ENCODE measurements at places on chromosomes 3 and 15.

DNA sequence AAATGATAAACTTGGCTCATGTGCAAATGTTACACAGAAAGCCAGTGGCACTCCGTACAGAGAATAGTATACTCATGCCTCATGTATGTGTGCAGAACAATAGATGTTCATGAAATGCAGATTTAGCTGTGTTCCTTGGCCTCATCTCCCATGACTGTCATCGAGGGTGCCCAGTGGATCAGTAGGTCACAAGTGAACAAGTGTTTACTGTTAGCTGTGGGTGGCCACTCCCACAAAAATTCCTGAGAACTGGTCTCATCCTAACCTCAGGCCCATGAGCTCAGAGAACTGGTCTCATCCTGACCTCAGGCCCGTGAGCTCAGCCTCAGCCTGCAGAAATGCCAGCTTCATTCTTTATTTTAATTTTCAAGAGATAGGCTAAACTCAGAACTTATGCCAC, 124.1 kb downstream of the GADL1 start:
- no peak for DNase-seq

GRCh38 chr3:71300951-71301393, 282.6 kb downstream of the FOXP1 start:
- peak; percentile 4 for DNase-seq

- peak; percentile 84 for DNase-seq
Observed at GRCh38 chr3:125119752-125120378, 64.1 kb upstream of the HEG1 start.

DNA sequence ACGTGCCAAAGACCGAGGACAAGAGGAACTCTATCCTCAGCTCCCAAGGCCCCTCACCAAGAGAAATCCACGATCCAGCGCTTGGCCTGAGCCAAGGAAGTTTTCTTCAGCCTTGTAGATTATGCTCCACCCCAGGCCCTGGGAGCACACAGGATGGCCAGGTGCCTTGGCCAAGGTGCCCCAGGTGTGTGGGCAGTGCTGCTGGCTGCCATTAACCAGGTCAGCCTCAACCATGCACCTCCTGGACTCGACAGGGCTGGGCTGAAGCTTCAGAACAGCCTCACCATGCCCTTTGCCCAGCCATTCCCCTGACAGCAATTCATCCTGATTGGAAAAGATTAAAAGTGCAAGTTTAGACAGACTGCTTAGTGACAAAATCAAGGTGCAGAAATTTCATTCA, 10.9 kb upstream of the MESP1 start:
- no peak for DNase-seq

- DNase-seq, result no peak
Observed at GRCh38 chr15:38781196-38781595, 216.6 kb upstream of the RASGRP1 start.

- DNase-seq, result no peak
Observed at GRCh38 chr15:84804005-84804900, 12.9 kb upstream of the ALPK3 start.

GRCh38 chr15:32707436-32707835, 10.4 kb upstream of the GREM1 start:
- no peak for DNase-seq

DNA sequence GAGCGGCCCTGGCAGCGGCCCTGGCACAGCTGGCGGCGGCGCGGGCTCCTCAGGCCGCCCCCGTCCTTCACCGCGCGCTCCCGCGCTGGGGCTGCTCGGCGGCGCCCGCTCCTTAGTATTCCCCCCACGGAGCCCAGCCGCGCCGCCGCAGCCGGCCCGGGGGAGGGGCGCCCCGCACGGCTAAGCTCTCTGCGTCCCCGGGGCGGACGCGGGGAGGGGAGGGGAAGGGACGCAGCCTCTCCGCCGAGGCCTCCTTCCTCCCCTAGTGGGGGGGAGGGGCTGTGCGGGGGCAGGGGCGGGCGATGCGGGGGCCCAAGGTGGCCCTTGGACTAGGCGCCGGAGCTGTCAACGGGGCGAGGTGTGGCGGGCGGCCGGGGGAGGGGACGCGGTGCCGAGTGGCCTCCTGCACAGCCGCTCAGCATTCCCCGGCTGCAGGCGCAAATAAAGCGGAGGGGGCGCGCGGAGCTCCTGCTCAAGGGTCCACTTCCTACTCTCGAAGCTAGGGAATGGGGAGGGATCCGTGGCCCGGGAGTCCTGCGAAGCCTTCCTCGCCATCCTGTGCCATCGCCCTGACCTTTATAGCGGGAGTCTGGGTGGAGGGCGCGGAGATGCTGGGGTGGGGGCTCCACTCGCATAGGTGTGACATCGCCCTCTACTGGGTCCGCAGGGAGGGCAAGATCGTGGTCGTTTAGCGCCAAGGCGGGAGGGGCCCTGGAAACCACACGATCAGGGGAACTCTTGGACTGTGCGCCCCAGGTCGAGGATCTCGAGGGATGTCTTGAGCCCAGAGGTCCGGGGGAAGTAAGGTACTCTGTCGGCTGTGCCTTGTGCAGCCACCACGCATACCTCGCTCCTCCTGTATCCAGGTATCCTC, 22.2 kb downstream of the EPHB3 start:
- DNase-seq, result no peak

- DNase-seq, result no peak
Observed at GRCh38 chr3:160616716-160617115, 51.3 kb upstream of the KPNA4 start.

DNA sequence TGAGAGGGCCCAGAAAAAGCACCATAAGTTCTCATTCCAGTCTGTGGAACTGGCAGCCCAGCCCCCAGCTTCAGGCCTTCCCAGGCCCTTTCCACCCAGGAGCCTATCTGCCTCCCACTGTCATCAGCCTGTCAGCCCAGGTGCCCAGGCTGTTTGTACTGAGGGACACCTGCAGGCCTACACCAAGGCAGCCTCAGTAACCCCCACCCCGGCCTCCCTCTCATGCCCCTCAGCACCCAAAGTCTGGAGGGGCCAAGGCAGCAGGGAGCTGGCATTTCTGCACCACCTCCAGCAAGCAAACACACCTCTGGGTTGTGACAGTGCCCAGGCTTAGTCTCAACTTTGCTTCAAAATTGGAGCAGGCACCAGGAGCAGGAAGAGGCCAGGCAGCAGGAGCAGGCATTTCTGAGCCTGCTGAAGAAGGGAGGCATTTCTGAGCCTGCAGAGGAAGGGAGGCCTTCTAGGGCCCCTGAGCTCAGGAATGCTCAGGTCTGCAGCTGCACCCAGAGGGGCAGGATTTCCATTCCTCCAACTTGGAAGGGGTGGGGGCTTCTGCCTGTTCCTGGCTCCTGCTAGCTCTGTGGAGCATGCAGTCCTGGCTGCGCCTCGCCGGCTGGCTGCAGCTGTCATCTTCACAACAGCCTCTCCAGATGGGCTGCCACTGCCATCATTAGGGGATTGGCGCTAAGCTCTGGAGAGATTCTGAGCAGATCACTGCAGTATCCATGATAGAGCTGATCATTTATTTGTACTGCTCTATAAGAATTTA, 396.1 kb downstream of the UNC13C start:
- DNase-seq, result no peak

GRCh38 chr15:67146875-67147381, 81.5 kb downstream of the SMAD3 start:
- DNase-seq, result no peak

DNA sequence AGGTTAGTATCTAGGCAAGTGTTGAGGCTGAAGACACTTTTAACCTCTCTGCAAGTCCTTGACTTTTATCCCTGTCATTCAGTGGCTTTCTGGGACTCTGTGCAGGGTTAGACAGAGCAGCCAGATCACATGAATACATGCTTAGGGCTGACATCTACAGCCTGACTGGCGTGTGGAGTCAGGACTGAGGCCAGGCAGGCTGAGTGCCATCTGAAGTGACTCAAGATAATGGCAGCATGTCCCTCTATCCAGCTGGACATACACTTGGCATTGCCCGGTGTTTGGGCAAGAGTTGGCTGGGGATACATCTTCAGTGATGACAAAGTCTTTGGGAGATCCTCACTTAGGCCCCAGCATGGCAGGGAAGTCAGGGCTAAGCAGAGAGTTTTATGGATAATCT, 22.4 kb downstream of the DUOX2 start:
- no peak for DNase-seq

DNA sequence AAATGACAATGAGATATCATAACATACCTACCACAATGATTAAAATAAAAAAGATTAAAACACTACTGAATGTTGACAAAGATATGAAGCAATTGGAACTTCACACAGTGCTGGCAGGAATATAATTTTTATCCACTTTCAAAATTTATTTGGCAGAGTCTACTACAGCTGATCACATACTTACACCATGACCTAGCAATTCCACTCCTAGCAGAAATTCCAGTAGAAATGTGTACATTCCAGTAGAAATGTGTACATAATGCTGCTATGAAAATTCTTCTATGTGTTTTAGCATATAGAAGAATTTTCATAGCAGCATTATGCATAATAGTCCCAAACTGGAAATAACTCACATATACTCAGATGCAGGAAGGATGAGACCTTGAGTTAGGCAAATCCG, 43.5 kb downstream of the IFT57 start:
- DNase-seq, result no peak

- no peak for DNase-seq
Observed at GRCh38 chr3:60366486-60366885, 884.8 kb downstream of the FHIT start.

DNA sequence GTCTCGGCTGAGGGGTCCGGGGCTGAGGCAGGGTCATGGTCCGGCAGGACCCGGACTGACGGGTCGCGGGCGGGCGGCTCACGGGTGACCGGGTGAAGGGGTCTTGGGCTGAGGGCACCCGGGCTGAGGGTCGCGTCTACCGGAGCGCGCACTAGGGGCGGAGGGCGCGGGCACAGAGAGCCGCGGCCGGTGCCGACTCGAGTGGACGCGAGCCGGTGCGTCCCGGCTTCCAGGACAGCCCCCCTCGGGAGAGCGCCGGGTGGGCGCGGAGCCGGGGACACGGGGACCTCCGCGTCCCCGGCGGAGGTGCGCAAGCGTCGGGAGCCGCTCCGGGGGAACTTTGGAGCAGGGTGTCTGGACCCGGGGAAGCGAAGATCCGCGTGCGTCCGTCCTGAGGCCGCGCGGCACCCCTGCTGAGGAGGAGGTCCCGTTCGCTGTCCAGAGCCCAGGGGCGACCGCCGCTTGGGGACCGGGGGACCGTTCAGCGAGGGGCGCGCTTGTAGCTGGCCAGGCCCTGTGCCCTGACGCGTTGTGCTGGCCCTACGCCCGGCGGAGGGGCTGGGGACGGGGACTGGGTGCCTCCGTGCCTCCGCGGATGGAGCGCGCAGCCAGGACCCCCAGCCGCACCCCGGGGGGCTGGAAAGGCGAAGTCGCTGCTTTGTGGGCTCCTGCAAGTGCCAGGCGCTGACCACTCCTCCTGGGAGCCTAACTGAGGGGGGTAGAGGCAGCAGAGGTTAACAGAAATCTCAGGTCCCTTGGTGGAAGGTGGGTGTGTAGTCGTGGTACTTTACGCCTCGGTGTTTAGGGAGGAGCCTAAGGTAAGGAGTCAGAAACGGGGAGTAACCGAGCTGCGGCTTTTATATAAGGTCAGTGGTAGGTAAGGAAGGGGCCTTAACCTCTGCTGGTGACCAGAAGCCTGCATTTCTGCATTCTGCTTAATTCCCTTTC, at the start of gene PPARG:
TSS of gene PPARG (plus strand) at position 889 of the 948 bp plus-strand sequence. CDS start 90,642 bp downstream, outside the sequence.
- no peak for DNase-seq

DNA sequence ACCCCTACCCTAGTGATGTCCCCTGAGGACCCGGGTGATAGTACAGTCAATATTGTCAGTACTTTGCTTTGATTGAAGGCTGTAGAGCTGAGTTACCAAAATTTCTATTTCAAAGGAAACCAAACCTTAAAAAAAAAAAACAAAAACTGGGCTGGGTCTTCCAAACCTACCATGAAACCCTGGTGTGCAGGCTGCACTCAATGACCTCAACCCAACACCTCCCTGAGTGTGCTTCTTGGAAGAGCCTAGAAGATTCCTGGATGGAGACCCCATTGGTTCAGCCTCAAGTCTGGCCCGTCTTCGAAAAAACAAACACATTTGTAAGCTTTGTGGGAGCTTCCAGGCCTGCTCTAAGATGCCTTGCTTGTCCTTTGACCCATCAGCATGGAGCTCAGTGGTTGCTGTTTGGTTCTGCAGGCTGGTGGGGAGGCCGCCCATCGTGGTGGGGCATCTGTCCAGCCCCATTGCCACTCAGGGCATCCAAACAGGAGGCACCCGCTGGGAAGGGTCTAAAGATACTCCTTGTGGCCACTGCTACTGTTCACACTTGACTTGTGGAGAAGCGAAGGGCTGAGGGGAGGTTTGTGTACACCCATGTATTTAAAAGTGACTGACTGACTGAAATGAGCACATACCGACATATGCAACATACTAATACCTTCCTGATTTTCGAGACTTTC, 32.2 kb downstream of the CRTAP start:
- DNase-seq, result no peak

- DNase-seq, result no peak
Observed at GRCh38 chr3:47536967-47537366, 23.5 kb upstream of the ELP6 start.

DNA sequence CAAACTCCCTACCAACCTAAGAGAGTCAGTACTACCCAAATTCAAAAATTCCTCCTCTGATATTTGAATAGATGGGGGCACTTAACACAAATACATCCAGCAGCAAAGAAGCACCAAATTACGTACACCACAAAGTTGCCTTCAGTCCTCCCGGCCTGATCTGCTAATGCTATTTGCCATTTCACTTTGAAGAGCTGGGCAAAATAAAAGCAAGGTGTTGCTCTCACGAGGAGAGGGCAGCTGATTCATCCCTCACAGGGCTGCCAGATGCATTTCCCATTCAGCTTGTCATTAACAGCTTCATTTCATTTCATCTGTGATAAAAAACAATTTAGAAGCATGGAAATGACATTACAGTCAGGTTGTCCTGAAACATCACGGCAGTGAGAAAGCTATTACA, 283.4 kb upstream of the VEPH1 start:
- DNase-seq, result no peak

DNA sequence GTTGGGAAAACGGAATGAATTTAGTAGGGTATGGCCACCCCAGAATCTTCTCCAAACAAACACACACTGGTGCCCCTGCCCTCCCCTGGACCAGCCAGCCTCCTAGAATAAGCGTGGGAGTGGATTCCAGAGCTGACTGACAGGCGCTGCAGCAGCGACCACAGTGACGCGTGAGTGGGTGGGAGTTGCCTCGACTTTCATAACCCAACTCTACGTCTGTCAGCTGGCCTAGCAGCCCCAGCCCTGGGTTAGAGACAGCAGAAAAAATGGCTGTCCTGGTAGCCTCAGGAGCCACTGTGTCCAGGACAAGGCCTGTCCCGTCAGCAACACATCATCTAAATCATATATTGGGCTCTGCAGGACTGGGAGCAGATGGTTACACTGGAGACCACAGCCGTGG, 10.0 kb downstream of the PLA2G4B start:
- no peak for DNase-seq

GRCh38 chr3:185818267-185818875, 6.5 kb downstream of the IGF2BP2 start:
- DNase-seq, result no peak

Data from GM12865 (cell line).